ENCODE measurements at places on chromosomes 16 and 17.

GRCh38 chr17:82457929-82458178 lies 687 bp upstream of the NARF start:
- no peak for DNase-seq

- DNase-seq, result no peak
Observed at GRCh38 chr17:37787055-37787757, 42.3 kb upstream of the HNF1B start.

- no peak for DNase-seq
Observed at GRCh38 chr16:3824121-3824795, 56.3 kb downstream of the CREBBP start.

GRCh38 chr17:81237591-81238489 lies 1.0 kb downstream of the TEPSIN start:
- DNase-seq, result peak; percentile 39

- DNase-seq, result peak; percentile 33
Observed at GRCh38 chr16:57091975-57092785, at the start of gene CPNE2. Gene CPNE2, plus strand, starts transcription at chr16:57092583. Its CDS starts 18,160 bp downstream, at chr16:57110743.

DNA sequence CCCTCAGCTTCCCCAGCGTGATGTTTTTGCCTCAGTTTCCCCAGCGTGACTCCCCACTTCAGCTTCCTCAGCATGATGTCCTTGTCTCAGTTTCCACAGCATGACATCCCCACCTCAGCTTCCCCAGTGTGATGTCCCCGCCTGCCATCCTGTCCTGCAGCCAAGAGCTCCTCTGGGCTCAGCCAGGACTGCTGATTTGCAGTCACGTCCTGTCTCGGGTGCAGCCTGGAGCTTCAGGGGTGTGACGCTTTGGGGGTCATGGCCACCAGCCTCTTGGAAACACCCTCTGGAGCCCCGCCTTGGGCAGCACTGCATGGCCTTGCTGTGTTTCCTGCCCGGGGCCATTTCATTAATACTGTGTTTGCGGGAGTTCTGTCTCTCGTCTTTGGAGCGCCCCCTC lies 16.5 kb upstream of the NUDT16L1 start:
- DNase-seq, result no peak

- DNase-seq, result no peak
Observed at GRCh38 chr16:82584553-82585152, 42.1 kb upstream of the CDH13 start.

DNA sequence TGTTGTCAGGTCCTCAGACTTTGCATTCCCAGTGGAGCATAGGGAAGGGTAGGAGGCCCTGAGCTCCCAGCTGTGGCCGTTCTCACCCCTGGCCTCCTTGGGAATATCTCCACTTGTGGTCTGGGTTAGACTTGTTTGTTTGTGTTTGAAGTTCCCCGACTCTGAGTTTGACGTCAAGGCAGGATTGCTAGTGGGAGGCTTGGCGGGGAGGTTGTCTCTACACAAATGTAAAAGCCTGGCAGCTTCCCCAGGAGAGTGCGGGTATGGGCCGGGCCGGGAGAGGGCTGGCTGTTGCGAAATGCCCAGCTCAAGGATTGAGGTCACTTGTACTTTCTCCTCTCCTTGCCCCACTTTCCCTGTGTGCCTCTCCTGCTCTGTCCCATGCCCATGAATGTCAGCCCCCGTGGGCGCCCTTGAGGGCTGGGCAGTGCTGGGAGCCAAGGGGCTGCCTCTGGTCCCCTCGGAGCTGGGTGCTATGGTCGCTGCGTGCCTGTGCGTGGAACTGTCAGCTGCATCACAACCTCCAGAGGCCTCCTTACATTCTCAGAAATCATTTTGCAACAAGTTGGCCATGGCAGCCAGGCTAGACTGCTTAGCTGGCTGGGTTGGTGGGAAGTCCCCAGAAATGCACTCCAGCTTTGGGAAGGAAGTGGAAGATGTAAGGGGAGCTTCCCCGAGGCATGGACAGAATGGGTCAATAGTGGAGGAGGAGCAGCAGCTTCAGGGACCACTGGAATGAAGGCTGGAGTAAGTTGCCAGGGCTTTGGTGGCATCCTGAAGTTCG lies 84.3 kb downstream of the KSR1 start:
- DNase-seq, result no peak

DNA sequence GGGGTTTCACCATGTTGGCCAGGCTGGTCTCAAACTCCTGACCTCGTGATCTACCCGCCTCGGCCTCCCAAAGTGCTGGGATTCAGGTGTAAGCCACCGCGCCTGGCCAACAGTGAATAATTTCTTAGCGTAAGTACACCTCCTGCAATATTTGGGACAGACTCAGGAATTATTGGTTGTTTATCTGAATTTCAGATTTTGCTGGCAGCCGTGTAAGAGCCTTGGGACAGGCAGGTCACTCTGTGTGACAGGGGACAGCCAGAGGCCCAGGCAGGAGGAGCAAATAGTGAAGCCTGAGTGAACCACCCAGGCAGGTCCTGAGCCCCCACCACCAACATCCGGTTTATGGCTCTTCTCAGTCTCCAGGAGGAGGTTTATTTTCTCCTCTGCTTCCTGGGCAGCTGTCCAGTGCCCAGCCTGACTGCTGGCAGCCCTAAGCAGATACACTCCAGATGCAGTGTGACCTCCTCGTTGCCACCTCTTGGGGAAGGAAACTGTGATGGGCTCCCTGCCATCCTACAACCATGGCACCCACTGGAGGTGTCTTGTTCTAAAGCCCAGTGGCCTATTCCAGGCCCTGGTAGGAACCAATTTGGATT lies 26.2 kb upstream of the ADORA2B start:
- DNase-seq, result no peak

DNA sequence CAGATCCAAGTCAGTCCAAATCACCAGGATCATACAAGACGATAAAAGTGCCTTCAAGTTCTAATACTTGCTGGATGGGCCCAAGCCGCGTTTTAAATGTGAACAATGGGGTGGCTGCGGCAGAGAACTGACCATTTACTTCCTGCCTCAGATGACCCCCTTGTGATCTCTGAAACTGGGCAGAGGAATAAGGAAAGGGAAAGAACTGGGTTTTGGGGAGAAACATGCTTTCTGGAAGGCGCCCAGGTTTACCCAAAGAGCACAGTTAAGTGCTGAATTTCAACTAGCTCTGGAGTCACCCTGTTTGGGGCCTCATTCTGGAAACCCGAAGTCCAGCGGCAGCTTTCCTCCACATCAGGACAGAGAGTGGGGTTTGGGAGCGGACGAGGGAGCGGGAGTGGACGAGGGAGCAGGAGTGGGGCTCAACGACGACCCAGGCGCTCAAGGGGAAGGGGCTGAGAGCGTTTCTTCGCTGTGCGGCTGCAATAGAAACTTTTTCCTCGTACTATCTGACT lies 1.6 kb downstream of the FAM20A start:
- no peak for DNase-seq

DNA sequence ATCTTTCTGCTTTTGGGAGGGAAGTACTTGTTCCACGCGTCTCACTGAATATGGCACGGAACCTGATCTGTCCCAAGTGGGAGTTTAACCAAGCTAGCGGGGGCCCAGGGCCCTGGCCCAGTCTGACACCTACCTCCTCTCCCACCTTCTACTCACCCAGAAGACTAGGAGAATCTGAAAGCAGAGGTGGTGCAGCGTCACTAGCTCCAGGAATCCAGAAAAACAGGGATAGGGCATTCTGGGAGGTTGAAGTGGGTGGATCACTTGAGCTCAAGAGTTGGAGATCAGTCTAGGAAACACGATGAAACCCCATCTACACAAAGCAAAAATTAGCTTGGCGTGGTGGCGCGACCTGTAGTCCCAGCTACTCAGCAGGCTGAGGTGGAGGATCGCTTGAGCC lies 163.5 kb upstream of the ZNF267 start:
- DNase-seq, result no peak

- DNase-seq, result no peak
Observed at GRCh38 chr17:38420518-38420917, 7.7 kb upstream of the ARHGAP23 start.

DNA sequence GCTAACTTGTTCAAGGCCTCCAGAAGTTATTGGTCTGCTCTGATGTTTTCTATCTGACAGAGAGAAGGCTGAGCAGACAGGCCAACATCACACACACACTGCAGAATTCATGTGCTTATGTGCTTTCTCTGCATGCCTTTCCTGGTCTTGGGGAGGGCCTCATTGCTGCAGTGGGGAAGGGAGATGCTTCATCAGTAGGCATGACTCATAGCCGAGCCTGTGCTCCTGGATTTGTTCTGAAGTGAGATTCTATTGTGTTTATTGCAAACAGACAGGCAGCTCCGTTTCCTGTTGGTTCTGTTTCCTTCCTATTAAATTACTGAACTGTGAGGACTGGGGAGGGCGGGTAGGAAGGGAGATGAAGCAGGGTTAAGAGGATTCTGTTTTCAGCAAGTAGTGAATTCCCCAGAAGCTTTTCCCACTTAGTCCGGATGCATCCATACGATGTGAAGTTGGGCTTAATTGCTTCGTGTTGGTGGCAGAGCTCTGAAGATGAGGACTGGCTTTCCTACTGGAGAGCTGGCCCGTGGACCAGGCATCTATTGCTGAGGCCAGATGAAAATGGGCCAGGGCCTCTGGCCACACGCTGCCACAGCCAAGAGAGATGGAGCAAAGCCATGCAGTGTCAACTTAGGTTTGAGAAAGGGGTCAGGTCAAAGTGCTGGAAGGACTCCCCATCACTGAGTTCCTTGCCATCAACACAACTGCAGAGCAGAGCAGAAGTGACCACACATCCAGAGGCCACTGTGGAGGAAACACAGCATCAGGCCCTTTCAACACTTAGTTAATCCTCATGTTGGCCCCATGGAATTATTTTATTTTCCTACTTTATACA lies 179.3 kb downstream of the UTP18 start:
- DNase-seq, result no peak

DNA sequence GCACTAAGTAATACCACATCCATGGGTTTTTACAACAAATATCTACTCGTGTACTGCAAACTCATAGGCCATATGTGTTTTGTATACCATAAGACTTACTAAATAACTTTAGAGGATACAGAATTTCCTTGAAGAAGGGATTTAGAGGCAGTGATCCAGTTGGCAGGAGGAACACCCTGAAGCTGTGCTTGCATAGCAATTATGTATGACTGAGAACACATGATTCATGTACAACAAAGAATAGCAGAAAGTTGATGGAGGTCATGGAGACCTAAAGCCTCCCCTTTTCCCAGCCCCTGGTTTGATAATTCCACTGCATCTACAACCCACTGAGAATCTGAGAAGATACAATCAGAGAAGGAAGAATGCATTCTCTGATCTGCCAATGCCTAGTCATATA lies 83.8 kb upstream of the PMFBP1 start:
- DNase-seq, result no peak

DNA sequence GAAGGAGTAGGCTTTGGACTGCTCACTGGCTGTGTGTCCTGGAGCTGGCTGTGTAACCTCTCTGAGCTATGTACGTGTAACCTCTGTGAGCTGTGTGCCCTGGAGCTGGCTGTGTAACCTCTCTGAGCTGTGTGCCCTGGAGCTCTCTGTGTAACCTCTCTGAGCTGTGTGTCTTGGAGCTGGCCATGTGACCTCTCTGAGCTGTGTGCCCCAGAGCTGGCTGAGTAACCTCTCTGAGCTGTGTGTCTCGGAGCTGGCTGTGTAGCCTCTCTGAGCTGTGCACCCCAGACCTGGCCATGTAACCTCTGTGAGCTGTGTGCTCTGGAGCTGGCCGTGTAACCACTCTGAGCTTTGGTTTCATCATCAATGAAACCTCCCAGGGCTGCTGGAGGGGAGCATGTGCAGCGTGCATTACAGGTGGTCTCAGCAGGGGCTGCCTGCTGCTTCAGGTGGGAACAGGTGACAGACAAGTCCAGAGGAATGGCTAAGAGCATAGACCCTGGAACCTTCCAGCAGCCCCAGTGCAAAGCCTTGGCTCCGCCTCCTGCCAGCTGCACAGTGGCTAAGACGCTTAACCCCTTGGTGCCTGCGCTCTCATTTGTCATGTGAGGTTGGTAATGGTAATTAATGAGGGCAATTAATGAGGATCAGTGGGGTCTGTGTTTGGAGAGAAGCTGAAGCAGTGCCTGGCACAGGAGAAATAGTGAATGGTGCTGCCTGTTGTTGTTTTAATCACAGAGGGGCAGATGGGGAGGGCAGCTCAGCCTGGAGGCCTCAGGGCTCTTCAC lies 86.7 kb downstream of the KATNIP start:
- no peak for DNase-seq

- DNase-seq, result no peak
Observed at GRCh38 chr17:50364061-50364458, 8.9 kb downstream of the MRPL27 start.

DNA sequence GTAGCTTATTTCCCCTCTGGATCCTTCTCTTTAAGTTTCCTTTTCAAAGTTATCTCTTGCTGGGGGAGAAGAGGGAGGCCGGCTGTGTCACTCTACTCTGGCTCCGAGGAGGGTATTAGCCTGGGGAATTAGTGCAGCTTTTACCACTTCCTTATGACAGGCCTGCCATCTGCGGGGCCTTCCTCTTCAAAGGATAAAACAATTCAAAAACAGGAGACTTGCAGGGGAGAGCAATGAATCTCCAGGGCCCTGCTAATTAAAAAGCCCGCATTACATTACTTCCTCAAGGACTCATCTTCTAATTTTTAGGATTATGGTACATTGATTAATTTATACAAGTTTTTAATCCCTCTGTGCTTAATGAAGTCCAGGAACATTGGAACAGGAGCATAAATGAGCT lies 190.9 kb upstream of the CDH5 start:
- DNase-seq, result no peak

DNA sequence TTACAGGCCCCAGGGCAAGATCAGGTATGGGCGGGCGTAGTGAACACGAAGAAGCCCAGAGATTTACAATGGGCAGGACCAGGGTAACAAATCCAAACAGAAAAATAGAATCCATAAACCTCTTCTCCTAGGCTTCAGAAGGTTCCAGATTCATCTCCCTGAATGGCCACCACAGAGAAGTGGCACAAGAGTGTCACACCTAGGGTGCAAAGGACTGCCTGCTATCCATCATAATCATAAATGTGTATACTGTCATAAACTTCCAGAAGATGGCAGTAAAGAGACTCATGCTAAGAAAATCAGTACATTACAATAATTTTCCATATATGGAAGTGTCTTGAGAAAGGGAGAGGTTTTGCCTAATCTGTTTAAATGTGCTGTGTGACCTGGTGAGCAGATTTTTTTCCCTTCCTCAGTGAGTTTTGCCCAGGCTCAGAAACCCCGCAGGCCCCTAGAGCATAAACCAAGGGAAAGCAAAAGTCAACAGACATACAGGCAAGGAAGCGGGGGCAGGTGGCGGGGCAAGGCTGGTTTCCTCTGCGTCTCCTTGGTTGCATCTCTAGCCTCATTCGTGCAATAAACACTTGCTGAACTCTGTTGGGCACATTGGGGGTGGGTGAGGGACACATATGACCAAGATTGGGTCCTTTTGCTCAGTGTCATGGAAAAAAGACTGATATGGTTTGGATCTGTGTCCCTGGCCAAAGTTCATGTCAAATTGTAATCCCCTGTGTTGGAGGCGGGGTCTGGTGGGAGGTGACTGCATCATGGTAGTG lies 92.0 kb upstream of the CDH5 start:
- peak; percentile 5 for DNase-seq
